Esophagus squamous epithelium (tissue), 5 donors: ENCODE measurements at places on chromosomes 5 and 9.

GRCh38 chr5:32981061-32981460 is 269.9 kb downstream of the NPR3 start:
- DNase-seq, result no peak

- no peak for DNase-seq
Measured at GRCh38 chr5:84292788-84293653, 91.7 kb downstream of the EDIL3 start.

DNA sequence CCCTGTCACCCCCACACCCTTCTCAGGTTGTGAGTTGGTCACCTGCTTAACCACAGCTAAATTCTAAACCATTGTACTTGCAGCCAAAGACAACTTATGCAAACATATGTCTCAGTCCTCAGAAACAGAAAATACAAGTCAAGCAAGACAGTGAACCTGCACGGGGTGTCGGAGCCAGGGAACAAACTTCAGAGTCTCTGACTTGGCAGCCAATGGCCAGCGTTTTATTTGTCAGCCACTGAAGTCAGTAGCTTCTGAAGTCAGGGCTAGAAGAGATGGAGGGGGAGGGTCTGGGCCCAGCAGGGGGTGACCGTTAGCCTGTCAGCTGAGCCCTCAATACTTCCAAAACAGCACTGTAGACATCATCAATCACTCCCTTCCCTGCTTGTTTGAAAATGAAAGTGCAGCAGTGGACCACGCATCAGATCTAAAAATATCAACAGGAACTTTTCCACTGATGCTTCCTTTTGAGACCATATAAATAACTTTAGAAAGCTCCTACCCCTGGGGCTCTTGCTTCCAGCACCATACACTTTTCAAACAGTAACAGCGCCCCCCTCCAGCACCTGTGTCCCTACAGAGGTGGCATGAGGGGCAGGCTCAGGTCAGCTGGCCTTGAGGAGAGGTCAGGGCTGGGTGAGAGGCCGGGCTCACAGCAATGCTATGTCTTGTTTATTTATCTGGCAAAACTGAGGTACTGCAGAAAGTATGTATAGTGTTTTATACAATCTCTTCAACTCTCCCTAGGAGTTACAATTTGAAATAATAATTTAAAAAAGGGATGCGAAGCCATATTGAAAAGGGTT is 142.5 kb downstream of the ACER2 start:
- no peak for DNase-seq

DNA sequence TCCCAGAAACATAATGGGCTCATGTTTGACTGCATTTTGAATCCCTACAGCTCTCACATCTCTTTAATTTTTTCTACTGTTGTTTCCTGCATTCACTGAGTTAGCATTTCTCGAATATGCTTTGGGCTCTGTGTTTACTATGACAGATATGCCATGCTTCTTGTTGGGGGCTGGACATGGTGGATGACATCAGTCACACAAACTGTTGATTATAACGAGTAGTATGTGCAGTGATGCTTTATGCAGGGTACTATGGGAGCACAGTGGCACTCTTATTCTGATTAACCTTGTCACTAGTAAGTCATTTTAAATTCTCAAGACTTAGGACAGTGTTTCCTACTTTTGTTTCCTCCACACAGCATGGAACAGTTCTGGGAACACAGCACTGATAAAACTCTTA is 295.4 kb upstream of the ZNF608 start:
- no peak for DNase-seq

GRCh38 chr9:136657974-136658848 is 4.5 kb upstream of the EGFL7 start:
- DNase-seq, result no peak

DNA sequence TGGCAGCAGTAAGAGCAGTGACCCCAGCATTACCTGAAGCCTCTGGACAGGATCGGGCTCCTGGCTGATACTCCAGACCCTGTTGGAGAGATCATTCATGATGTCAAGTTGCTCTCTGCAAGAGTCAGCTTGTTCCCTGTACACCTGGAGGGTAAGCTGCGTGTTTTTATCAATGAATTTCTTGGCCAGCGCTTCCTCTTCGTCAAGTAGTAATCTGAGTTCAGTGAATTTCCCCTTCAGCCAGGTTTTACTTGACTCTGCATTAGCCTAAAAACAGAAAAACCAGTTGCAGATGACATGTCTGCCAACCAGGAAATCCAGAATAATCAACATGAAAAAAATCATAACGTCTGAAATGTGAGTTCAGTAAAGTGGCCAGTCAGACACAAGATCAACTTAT is 19.1 kb downstream of the TRIM14 start:
- no peak for DNase-seq

GRCh38 chr5:124194282-124194681 is 552.2 kb downstream of the ZNF608 start:
- no peak for DNase-seq

GRCh38 chr9:99023831-99024230 is 80.1 kb downstream of the COL15A1 start:
- DNase-seq, result no peak

GRCh38 chr5:118551031-118551430 is 437.3 kb downstream of the DTWD2 start:
- DNase-seq, result no peak

GRCh38 chr5:81045389-81045807 is 85.2 kb downstream of the RASGRF2 start:
- DNase-seq, result no peak

- DNase-seq, result no peak
Measured at GRCh38 chr9:132250324-132251262, 88.7 kb downstream of the NTNG2 start.

DNA sequence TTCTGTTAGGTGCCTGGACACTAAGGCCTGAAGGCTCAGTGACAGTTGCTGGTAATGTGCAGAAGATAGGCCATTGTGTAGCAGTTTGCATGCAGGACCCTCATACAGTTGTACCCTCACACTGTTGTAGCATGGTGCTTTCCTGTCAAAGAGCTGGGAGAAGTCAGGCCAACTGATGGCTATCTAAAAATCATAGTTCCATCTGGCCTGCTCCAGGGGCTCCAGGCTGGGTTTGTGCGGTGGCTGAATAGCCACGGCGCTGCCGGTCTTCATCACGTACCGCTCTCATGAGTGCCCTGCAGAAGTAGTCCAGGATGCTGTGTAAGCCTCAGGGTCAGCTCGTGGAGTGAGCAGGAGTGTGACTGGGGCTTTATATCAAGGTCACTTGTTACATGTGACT is 12.2 kb downstream of the SECISBP2 start:
- no peak for DNase-seq

GRCh38 chr5:177471610-177472356 is 1.7 kb downstream of the DBN1 start:
- no peak for DNase-seq

GRCh38 chr5:6190838-6191237 is 187.5 kb downstream of the MED10 start:
- DNase-seq, result no peak

GRCh38 chr5:17436761-17437221 is 61.2 kb upstream of the TAF11L2 start:
- no peak for DNase-seq

DNA sequence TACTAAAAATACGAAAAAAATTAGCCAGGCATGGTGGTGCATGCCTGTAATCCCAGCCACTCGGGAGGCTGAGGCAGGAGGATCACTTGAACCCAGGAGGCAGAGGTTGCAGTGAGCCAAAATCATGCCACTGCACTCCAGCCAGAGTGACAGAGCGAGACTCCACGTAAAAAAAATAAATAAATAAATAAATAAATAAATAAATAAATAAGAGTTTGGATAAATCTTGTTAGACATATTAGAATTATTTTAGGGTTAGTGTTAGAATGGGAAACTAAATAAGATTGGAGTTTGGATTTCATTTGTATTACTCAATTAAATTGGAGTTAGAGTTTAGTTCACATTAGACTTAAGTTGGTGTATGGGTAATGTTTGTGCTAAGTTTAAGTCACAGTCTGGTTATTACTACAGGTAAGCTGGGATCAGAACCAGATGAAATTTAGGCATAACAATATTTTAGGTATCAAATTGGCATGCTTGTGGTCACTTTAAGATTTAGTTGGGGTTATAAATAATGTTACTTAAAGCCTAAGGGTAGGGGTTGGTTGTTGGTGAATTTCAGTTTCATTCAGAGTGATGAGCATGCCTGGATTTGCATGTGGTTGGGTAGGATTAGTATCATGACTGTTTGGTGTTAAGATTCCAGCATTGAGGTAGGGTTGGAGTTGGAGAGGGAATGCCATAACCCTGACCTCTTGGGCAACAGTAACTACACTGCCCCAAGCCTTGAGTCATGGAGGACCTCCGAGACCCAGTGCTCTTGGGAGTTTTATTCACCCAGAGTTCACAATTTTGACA is 3.3 kb downstream of the OR5C1 start:
- DNase-seq, result no peak

GRCh38 chr5:74966141-74967026 is 86.0 kb downstream of the GCNT4 start:
- DNase-seq, result no peak

- no peak for DNase-seq
Measured at GRCh38 chr5:37816331-37816730, 23.5 kb downstream of the GDNF start.

- no peak for DNase-seq
Measured at GRCh38 chr9:68805890-68806517, 101.0 kb downstream of the PIP5K1B start.

GRCh38 chr5:59178482-59178881 is 595.6 kb downstream of the RAB3C start:
- DNase-seq, result no peak

- no peak for DNase-seq
Measured at GRCh38 chr9:128420060-128420650, 502 bp upstream of the CERCAM start.

GRCh38 chr5:102798104-102798785 is 43.1 kb downstream of the PAM start:
- no peak for DNase-seq

- DNase-seq, result no peak
Measured at GRCh38 chr9:1839909-1840308, 175.2 kb upstream of the SMARCA2 start.

DNA sequence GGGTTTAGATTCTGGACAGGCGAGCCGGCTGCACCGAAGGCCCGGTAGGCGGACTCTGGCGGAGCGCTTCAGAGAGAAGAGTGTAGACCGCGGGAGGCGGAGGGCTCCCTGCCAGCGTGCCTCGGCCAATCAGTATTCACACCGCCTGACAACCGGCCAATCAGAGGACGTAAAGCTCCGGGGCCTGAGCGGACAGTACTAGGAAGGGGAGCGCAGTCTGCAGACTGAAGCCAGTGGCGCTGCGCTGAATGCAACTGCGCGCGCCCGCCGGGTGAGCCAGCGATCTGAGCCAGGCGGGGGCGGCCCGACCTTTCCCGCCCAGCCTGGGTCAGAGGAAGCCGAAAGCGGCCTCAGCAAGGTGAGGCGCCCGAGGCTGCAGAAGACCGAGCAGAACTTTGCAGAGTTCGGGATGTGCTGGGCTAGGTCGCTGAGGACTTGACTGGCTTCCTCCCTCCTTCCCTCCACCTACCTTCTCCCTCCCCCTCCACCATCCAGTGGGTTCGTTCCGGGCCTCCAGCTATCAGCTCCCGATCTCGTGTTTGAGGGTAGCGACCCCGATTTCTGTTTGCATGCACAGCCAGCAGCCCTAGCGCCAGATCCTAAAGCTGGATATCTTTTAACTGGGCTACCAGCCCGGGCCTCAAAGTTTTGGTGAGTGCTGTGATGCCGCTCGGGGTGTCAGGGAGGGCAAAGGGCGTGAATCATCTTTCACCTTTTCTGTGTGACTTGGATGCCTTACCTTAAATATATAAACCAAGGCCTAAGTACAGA is at the start of gene DMRT2:
TSS of gene DMRT2 (plus strand) at position 233 of the 771 bp plus-strand sequence. CDS start 1,257 bp downstream, outside the sequence.
- DNase-seq, result no peak

DNA sequence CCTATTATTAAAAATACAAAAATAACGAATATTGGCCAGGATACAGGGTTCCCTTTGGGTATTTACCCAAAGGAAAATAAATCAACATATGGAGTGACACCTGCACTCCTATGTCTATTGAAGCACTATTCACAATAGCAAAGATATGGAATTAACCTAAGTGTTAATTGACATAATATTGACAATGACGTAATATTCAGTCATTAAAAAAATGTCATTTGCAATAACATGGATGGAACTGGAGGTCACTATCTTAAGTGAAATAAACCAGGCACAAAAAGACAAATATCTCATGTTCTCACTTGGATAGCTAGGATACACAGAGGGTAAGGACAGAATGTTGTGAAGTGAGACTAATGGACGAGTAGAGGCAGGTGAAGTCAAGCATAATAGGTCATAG is 326.3 kb upstream of the PTGER4 start:
- DNase-seq, result no peak

GRCh38 chr5:179148703-179149170 is 88.6 kb downstream of the ZNF354C start:
- DNase-seq, result no peak

GRCh38 chr9:134032456-134033222 is 7.4 kb downstream of the BRD3OS start:
- DNase-seq, result no peak

- DNase-seq, result no peak
Measured at GRCh38 chr9:36748322-36748899, 175.7 kb downstream of the MELK start.

DNA sequence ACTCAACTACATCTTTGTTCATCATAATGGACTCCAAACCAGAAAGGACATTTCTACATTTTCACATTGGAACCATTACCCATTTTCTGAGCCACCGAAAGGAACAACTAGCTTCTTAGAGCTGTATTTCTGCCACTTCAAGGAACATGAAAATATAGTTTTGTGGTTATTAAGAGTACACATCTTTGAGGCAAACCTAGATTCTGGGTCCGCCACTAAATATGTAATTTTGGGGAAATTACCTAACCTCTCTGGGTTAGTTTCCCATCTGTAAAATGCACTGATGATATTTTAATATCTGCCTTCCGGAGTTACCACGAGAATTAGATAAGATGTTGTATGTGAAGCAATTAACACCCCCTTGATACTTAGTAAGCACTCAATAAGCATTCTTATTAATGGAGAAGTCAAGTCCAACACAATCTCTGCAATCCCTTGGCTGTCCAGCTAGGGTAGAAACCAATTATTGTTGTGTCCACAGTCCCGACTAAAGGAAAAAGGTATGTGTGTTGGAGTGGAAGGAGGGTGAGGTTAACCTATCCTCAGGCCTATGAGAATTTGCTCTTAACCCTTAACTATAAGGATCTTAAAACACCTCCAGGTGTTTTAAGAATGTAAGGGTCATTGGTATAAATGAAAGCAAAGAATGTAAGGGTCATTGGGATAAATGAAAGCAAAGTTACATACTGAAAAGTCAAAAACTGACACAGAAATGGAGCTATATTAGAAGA is 94.0 kb upstream of the PTGER4 start:
- no peak for DNase-seq

- DNase-seq, result no peak
Measured at GRCh38 chr5:111772456-111773122, 15.6 kb upstream of the NREP start.

DNA sequence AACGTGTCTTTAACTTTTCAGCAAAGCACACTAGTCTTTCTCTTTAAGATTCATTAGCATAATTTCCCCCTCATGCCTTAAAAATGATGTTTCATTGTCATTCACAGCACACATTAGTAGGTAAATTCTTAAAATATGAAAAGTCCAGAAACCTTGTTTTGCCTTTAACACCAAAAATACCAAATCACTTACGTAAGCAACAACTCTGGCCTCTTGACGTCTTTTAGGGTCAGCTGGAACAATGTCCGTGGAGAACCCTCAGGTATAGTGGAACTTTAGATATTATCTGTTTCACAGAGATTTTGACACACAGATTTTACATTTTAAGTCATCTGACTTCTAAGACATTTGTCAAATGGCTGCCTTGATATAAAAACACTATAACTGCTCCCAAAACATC is 30.9 kb downstream of the LNPEP start:
- DNase-seq, result no peak
